Thoracic aorta endothelial cell (primary cell): ENCODE measurements at places on chromosomes 4 and X. TPM values are rescaled to one million over a fixed set of nuclear protein-coding genes. Genes with fewer than 3 reads are reported as not detected.

Gene RS1
- total RNA-seq, result not detected in 2 replicates

Gene C4orf46
- 25.1 and 34.8 TPM in 2 replicates for total RNA-seq

Gene SLC25A43
- 21.7 and 26.6 TPM in 2 replicates for total RNA-seq

Gene LONRF3
- total RNA-seq, result 16.7 and 18.8 TPM in 2 replicates

Gene DUX4
- not detected in 2 replicates for total RNA-seq

Gene YY2
- total RNA-seq, result 2.3 and 3.2 TPM in 2 replicates

Gene SNCA
- 44.9 and 78.9 TPM in 2 replicates for total RNA-seq

Gene SPIN2A
- 0.14 and 0.40 TPM in 2 replicates for total RNA-seq
